ENCODE measurements at places on chromosomes 7 and 10.

DNA sequence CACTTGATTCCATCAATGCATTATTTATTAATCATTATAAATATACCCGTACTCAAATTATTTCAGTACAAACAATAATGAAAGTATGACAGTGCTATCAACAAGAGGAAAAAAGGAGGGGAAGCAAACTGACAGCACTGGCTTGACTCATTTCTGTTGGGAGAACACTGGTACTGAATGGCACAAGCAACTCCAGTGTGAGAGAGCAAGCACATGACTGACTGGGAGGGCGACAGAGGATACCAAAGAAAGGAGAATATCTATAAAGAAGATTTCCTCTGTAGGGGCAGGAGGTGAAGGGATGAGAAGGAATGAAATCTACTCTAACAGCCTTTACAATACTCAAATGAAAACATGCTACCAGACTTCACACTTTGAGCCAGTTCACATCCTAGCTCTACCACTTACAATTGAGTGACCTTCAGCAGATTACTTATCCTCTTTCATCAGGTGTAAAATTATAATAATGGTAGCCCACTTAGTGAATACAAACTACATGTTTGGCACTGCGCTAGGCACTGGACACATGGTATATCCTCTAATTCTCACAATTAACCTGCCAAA lies 1.5 kb downstream of the USP54 start:
- no peak for DNase-seq

- DNase-seq: no peak
Measured at GRCh38 chr7:157658851-157659412, 322.1 kb downstream of the DNAJB6 start.

GRCh38 chr10:89201345-89202032 lies 5.6 kb downstream of the CH25H start:
- no peak for DNase-seq

DNA sequence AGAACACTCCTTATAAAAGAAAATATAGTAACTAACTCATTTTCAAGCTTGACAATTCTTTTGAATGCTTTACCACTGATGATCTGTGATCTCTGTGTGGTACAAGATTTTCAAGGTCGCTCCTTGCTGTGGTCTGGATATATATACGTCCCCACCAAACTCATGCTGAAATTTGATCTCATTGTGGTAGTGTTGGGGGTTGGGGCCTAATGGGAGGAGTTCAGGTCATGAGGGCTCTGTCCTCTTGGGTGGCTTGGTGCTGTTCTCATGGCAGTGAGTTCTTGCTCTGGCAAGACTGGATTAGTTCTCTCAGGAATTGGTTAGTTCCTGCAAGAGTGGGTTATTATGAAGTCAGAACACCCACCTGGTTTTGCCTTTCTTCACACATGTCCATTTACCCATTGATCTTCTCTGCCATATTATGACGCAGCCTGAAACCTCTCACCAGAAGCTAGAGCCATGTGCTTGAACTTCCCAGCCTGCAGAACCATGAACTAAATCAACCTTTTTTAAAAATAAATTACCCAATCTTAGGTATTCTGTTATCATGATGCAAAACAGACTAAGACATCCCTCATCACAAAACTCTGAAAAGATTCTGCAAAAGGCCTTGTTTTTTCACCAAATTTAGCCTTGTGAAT lies 8.3 kb upstream of the EDRF1 start:
- no peak for DNase-seq

- no peak for DNase-seq
Measured at GRCh38 chr7:133601617-133602016, 348.7 kb downstream of the EXOC4 start.

- DNase-seq: no peak
Measured at GRCh38 chr7:122975341-122975740, 20.2 kb downstream of the TAS2R16 start.

DNA sequence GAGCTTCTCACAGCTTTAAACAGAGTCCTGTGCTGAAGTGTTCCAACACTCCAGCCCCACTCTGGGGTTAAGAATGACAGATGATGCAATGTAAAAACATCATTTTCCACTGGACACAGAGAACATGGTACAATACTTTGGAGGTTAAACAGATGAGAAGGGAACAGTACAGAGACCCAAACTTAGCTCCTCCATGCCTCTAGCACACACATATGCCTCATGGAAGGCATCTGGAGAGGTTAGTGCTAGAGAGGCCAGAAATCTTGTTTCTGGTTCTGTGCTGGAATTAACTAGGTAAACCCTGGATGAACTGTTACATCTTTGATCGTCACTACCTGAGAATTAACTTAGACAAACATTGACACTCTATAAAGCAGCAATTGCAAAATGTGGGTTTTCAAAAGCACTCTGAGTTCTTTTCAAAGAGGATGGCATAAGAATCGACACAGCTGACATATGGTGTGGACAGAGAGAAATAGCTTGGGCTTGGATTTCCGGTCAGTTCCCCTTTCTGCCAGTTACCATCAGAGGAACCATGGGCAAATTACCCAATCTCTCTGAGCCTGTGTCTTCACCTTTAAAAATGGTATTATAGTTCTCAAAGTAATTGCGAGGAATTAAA lies 81.9 kb downstream of the KCNMA1 start:
- DNase-seq: no peak

- DNase-seq: no peak
Measured at GRCh38 chr7:101935521-101936141, 118.2 kb downstream of the CUX1 start.

DNA sequence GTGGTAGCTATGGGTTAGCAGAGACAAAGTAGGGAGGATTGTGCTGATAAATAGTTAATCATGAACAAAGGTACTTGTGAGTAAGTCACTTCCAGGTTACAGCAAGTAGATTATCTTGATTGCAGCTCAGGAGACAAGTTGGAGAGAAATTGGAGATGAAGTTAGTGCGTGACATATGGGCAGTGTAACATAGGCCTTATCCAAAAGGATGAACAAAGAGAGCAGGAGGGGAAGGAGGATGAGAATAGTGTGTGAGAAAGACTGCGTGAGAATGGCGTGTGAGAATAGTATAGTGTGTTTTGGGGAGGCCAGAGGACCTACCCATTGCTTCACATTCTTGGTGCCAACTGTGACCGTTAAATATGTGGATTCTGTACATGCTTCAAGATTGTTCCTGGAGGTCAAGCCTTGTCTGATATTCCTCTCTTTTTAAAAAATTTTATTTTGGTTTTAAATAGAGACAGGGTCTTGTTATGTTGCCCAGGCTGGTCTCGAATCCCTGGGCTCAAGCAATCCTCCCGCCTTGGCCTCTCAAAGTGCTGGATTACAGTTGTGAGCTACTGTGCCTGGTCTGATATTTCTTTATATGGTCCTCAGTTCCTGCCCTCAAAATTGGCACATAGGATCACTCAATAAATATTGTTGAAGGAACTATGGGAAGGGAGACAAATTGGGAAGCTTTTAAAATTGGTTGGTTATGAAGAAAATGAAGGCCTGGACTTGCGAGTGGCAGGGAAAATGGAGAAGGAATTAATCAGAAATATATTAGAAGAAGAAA lies 3.2 kb downstream of the VCL start:
- DNase-seq: no peak

DNA sequence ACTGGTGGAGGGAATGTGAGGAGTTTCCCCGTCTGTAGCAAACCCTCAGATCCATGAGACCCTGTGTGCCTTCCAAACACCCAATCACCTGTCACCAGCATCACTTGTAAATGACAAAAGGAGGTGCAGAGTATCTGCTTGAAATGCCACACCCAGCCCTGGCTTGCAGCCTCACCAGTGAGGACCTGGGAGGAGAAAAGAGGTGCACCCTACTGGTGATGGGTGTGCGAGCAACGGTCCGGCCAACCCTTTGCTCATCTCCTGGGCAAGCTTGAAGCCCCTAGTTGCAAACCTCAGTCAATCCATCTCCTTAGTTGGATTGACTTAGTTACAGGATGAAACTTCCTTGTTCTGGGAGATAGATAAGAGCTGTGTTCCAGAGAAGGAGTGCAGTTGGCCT lies 62.4 kb upstream of the WAPL start:
- no peak for DNase-seq

DNA sequence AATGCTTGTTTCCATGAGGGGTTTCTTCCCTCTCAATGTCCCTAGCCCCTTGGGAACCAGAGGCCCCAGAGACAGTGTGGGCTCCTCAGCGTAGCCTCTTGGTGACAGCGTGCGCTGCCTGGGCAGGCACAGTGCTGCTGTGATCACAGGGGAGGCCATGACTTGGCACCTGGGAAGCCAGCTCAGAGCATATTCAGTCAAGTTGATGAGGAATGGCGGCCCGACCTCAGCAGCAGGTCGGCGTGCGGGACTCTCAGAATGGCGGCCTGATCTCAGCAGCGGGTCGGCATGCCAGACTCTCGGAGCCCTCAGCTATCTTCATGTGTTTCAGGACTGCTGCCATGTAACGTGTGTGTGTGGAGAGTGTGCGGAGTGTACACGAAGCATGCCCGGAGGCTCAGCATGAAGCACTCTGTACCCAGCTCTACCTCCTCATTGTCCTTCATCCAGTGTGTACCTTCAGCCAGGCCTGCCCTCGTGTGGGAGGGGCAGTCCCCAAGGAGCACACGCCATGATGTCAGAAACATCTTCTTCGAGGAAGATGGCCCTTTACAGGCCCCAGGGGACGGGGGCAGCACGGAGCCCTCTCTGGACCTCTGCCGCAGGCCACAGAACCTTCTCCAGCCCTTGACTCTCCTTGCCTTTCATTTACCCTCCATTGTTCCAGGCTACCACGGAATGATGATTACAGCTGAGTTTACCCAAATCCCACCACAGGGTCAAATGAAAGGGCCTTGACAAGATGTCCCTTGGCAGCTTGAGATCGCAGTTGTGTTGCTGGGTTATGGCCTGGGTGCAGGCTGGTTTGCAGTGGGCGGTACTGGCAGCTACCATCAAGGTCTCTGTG lies 130.4 kb downstream of the SMURF1 start:
- DNase-seq: no peak

- no peak for DNase-seq
Measured at GRCh38 chr10:29553544-29554250, 81.1 kb downstream of the SVIL start.

DNA sequence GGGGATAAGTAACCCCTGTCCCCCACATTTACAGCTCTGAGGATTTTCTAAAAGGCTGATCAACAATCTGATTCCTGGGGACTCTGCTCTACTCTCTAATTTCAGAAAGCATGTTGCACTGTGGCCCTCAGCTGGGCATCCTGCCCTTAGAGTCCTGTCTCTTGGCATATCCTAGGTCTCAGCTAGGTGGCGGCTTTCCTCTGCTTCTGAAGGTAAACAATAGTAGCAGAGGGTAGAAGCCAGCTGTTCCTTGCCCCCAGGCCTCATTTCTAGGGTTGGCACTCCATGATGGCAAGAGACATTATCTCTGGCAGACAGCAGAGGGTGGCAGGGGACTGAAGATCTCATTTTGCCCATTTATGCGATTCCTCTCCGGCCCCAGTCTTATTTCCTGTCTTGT lies 77.0 kb downstream of the ADCYAP1R1 start:
- peak; percentile 26 for DNase-seq

- no peak for DNase-seq
Measured at GRCh38 chr7:102096012-102096332, 190.7 kb upstream of the SH2B2 start.

GRCh38 chr10:5975641-5976473 lies 1.5 kb downstream of the IL15RA start:
- DNase-seq: no peak

DNA sequence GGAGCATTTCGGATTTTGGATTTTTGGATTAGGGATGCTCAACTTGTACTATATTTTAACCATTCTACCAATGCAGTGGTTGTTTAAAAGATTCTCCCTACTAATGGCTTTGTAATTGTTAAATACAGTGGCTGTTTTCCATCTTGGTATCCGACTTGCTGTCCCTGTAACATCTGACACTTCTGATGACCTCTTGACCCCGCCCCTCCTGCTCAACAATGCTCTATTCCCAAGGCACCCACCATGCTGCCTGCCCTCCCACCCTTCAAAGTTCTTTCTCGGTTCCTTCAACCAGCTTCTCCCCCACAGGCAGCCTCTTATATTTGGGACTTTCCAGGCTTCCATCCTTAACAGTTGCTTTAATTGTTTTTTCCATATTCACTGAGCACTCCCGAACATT lies 2.0 kb downstream of the PRTFDC1 start:
- no peak for DNase-seq

- no peak for DNase-seq
Measured at GRCh38 chr10:86110156-86110786, 256.3 kb downstream of the GRID1 start.

- DNase-seq: no peak
Measured at GRCh38 chr10:44860811-44861736, 50.1 kb upstream of the TMEM72 start.

DNA sequence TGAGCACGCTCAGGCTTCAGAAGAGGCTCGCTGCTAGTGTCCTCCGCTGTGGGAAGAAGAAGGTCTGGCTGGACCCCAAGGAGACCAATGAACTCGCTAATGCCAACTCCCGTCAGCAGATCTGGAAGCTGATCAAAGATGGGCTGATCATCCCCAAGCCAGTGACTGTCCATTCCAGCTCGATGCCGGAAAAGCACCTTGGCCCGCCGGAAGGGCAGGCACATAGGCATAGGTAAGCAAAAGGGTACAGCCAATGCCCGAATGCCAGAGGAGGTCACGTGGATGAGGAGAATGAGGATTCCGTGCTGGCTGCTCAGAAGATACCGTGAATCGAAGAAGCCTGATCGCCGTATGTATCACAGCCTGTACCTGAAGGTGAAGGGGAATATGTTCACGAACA lies 5.7 kb upstream of the PPP2R2D start:
- no peak for DNase-seq

GRCh38 chr10:70132098-70133029 lies at the start of gene AIFM2:
AIFM2 (minus strand) TSS chr10:70132825; CDS start chr10:70124084, 8,741 bp downstream.
- peak; percentile 15 for DNase-seq

- DNase-seq: peak; percentile 41
Measured at GRCh38 chr7:29563590-29564495, at the start of gene PRR15. PRR15 (plus strand) TSS chr7:29563835; CDS start chr7:29566330, 2,495 bp downstream.

- DNase-seq: no peak
Measured at GRCh38 chr10:103114876-103115275, 78.2 kb downstream of the NT5C2 start.

DNA sequence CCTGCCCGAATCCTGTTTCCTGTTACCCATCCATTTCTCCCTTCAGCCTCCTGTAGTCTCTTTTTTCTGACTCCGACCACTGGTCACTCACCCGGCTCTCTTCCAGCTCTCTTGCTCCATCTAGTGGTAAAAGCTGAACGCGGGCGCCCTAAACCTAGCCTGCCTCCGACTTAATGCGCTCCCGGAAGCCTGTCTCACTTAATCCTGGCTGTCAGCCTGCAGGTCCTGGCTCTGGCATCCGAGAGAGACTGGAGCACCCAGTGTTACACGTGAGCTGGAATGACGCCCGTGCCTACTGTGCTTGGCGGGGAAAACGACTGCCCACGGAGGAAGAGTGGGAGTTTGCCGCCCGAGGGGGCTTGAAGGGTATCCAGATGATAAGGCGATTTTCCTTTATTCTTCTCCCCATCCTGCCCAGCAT lies 10.3 kb downstream of the SUMF2 start:
- peak; percentile 87 for DNase-seq

- no peak for DNase-seq
Measured at GRCh38 chr10:72688208-72688651, 3.7 kb upstream of the MCU start.

GRCh38 chr7:25594728-25595127 lies 366.4 kb upstream of the NPVF start:
- DNase-seq: no peak

GRCh38 chr7:159066816-159067575 lies 77.7 kb downstream of the VIPR2 start:
- no peak for DNase-seq

GRCh38 chr7:157389951-157390730 lies 53.3 kb downstream of the DNAJB6 start:
- no peak for DNase-seq

- no peak for DNase-seq
Measured at GRCh38 chr10:68604441-68604840, 44.3 kb downstream of the TET1 start.

GRCh38 chr7:95596198-95597063 lies at the start of gene PDK4:
PDK4 (minus strand) TSS chr7:95596516; CDS start chr7:95596293, 223 bp downstream.
- no peak for DNase-seq
